ENCODE measurements at places on chromosomes 7 and 10. TPM values are rescaled to one million over a fixed set of nuclear protein-coding genes. Genes with fewer than 3 reads are reported as not detected.

DOCK4 gene
- total RNA-seq = 3.4 TPM

PDE6C gene
- total RNA-seq = not detected

GRCh38 chr10:30029164-30029871, 30.1 kb downstream of the JCAD start:
- no peak for DNase-seq

DNA sequence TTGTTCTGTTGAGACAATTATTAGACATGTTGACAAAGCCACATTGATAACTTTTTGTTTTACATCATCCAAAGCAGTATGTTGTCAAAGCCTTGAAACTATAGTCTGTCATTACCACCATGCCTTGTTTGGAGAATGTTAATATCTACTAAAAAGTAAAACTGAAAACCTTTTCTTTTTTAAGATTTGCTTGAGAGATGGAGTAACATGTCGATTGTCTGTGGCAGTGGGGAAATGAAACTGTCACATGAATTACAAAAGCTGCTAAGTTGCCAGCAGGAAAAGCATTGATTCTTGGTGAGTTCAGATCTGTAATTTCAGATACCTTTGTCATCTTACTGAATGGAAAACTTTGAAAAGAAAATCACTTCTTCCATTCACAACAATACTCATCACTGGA, 69.1 kb downstream of the TFPI2 start:
- no peak for DNase-seq

DNA sequence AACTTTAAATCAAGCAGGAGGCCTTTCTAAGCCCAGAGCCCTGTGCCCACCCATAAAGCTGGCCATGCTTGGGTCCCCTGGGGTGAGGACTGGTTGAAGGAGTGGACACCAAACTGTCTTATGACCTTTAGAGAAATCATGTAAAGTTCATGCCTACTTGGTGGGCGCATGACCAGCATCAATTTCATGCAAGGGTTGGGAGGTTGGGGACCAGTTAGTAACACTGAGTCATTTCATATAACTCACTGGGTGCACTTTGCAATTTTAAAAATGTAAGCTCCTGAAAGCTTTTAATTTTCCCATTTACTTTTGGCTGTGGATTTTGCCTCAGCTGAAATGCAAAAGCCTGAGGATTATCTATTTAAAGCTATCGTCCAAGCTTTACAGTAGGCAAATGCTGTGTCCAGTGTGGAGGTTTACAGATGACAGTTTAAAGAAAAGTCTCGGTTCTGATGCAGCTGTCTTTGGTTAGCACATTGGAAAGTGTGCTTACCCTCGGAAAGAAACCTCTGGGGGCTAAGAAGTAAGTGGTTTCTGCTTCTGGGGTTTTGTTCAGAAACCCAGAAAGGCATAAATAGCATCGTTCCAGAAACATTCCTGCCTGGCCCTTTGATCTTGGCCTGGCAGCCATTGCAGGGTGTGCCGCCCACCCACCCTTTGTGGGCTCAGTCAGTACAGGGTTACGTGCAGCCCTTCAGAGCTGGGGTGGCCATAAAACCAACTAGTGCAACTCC, 48.8 kb upstream of the CHST15 start:
- no peak for DNase-seq

GRCh38 chr7:122298131-122298530, 6.4 kb downstream of the FEZF1 start:
- no peak for DNase-seq

- peak; percentile 60 for DNase-seq
These were observed 68.9 kb upstream of the NMT2 start for GRCh38 chr10:15237351-15237750.

DNA sequence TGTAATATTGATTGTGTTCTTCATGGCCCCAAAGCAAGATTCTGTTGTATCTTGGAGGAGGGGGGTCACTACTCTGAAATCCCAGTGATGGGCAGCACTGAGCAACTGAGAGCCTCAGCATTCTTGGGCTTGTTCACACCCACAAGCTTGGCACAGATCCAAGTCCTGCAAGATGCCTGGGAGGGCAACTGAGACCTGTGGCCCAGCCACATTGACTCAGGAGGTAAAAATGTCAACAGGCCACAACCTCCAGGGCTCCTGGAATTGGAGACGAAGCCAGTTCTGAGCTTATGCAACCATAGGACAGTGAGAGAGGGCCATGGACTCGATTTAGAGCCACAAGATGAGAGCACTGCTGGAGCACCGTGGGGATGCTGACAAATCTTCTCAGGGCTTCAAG, 3.1 kb upstream of the DOCK1 start:
- peak; percentile 48 for DNase-seq

DNA sequence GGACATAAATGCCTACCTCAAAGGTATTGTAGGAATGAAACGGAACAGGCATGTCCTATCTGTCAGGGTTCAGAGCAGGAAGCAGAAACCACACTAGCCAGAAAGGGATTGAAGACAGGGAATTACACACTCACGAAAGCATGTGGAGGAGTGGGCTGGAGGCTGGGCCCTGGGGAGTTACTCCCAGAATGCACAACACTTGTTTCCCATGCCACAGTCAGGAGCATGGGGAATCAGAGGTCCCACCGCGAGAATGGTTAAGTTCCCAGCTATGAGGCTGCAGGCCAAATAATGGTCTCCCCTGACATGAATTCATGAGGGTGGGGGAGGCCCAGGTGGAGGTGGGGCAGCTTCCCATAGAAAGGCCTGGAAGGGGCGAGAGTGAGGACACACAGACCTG, 212.7 kb downstream of the HERPUD2 start:
- no peak for DNase-seq

DNA sequence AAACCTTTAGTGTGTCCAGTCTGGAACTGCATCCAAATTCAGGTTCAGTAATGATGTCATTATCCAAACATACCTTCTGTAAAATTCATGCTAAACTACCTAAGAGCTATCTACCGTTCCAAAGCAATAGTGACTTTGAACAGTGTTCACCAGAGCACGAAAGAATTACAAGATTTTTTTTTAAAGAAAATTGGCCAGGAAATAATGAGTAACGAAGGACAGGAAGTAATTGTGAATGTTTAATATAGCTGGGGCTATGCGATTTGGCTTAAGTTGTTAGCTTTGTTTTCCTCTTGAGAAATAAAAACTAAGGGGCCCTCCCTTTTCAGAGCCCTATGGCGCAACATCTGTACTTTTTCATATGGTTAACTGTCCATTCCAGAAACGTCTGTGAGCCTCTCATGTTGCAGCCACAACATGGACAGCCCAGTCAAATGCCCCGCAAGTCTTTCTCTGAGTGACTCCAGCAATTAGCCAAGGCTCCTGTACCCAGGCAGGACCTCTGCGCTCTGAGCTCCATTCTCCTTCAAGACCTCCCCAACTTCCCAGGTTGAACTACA, 694 bp upstream of the FAS start:
- no peak for DNase-seq

DNA sequence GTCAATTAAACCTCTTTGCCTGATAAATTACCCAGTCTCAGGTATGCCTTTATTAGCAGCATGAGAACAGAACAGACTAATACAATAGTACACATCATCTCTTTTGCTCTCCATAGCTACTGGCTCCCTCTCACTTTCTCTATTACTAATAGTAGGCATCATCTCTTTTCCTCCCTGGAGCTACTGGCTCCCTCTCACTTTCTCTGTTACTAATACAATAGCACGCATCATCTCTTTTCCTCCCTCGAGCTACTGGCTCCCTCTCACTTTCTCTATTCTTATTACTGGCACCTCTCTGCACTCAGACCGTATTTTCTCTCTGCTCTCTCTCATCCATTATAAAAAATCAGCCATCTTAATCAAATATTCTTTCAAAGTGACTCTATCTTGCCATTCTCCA, 37.1 kb downstream of the SLC25A13 start:
- DNase-seq = no peak

- peak; percentile 53 for DNase-seq
These were observed 45.5 kb upstream of the TARP start for GRCh38 chr7:38318803-38319416.

DNA sequence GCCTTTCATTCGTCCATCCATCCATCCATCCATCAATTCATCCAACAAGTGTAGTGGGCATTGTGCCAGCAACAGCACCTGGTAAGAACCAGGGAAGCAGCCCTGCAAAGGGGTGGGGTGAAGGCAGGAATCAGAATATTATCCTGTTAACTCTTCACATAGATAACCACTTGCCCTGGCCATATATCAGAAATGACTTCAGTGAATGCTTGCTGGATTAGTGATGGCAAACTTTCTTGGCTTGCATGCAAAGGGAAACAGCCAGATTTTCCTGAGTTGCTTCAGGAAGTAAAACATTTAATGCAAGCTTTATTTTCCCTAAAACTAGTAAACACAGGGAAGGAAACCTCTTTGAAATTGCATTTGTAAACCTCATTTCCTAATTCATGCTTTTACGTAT, 743 bp downstream of the OR2A5 start:
- no peak for DNase-seq

Measured in Calu3 (cell line).